ENCODE measurements at places on chromosomes 6 and 20. TPM values are rescaled to one million over a fixed set of nuclear protein-coding genes. Genes with fewer than 3 reads are reported as not detected.

ATAT1 gene
- 2.7 TPM for total RNA-seq

GGTLC1 gene
- not detected for total RNA-seq

KCNK17 gene
- not detected for total RNA-seq

CALHM5 gene
- 1.4 TPM for total RNA-seq

EEF1A2 gene
- 22.0 TPM for total RNA-seq
